MCF 10A (cell line): ENCODE measurements at places on chromosomes 6 and 20. TPM values are rescaled to one million over a fixed set of nuclear protein-coding genes. Genes with fewer than 3 reads are reported as not detected.
A peak's percentile ranks its signal among the peaks of the same experiment; 100 is the strongest.

TP53TG5 gene
- total RNA-seq: not detected in 2 replicates

ZNF165 gene
- total RNA-seq: 7.1 and 10.8 TPM in 2 replicates

RAD21L1 gene
- total RNA-seq: not detected in 2 replicates

DZANK1 gene
- total RNA-seq: 2.5 and 3.0 TPM in 2 replicates

MAD2L1BP gene
- total RNA-seq: 21.2 and 21.6 TPM in 2 replicates

NR2E1 gene
- total RNA-seq: not detected in 2 replicates

SLC35A1 gene
- 10.3 and 12.1 TPM in 2 replicates for total RNA-seq

BHLHE23 gene
- total RNA-seq: not detected in 2 replicates

DNA sequence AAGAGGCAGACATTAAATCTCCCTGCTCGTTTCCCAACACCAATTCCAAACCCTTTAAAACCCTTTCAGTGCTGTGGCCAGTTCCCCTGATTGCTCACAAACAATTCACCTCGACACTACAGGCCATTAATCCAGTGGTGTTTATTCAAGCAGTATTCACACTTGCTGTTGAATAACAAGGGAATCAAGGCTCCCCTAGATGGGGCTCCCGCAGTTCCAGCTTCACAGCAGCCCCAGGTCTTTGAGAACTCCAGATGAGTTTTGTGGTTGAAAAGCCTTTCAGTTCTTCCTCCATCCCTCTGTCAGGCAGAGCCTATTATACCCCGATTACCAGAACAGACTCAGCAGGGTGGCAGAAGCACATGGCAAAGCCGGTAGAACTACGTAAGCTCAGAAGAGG lies 36.2 kb downstream of the JAG1 start:
- DNase-seq: no peak

GRCh38 chr20:32789896-32790750 lies 27.9 kb downstream of the DNMT3B start:
- DNase-seq: peak; percentile 66

DNA sequence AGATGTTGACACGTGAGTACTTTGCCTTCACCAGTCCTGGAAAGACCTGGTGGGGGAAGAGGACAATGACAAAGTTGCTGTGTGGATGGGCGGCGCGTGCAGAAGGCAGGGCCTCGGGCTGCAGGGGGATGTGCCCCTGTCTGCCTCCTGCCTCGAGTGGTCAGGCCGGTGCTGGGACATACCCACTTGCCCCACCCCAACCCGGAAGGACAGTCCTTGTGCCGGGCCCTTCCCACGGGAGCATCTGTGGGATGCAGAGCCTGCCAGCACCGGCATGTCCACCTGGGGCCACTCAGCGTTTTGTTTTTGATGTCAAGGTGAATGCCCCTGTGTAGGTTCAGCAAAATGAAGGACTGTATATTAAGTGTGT lies 60.5 kb upstream of the BHLHE23 start:
- no peak for DNase-seq

- no peak for DNase-seq
These were observed 325.4 kb downstream of the RNF144B start for GRCh38 chr6:18712595-18712994.

- peak; percentile 26 for DNase-seq
These were observed 817 bp upstream of the SLCO4A1 start for GRCh38 chr20:62641321-62642050.

DNA sequence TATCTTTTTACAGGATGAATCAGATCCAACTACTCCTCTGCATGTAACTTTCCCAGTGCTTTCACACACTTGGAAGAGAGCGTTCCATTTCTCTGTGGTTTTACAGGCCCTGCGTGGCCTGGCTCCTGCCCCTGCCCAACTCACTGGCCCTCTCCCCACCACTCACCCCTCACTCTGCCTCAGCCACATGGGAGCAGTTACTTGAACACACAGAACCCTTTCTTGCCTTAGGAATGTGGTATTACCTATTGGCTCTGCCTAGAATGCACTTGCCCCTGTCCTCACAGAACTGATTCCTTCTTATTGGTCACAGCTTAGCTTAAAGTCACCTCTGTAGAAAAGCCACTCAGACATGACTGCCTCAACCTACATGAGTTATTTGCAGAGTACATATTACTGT lies 108.4 kb downstream of the CRYBG1 start:
- no peak for DNase-seq

- DNase-seq: no peak
These were observed 716.8 kb upstream of the GJE1 start for GRCh38 chr6:141415896-141416295.

DNA sequence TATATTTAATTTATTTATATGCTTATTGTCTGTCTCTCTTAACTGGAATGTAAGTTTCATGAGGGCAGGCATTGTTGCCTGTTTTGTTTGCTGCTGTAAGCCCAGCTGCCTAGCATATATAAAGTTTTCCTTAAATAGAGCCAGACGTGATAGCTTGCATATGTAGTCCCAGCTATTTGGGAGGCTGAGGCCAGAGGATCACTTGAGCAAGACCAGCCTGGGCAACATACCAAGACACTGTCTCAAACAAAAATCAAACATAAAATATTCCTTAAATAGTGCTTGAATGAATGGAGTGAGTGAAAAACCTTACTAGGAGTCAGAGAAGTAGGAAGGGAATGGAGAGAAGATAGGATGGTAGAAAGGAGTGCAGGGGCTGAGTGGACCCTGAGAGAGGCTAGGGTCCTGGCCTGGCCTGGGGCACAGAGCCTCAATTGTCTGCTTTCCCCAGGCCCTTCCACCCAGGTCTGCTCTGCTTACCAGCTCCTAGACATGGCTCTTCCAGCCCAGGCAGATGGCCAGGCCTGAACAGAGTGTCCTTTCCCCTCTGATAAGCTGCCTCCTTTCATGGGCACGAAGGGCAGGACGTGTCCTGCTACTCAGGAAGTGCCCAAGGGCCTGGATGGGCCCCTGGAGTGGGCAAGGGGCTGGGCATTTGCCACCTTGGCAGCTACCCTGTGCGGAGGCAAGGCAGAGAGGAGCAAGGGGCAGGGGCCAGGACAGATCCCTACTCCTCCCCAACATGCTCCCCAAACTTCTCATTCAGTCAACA lies 17.7 kb upstream of the BAK1 start:
- DNase-seq: no peak

- DNase-seq: peak; percentile 58
These were observed 102.6 kb downstream of the PERP start for GRCh38 chr6:138004430-138005287.

DNA sequence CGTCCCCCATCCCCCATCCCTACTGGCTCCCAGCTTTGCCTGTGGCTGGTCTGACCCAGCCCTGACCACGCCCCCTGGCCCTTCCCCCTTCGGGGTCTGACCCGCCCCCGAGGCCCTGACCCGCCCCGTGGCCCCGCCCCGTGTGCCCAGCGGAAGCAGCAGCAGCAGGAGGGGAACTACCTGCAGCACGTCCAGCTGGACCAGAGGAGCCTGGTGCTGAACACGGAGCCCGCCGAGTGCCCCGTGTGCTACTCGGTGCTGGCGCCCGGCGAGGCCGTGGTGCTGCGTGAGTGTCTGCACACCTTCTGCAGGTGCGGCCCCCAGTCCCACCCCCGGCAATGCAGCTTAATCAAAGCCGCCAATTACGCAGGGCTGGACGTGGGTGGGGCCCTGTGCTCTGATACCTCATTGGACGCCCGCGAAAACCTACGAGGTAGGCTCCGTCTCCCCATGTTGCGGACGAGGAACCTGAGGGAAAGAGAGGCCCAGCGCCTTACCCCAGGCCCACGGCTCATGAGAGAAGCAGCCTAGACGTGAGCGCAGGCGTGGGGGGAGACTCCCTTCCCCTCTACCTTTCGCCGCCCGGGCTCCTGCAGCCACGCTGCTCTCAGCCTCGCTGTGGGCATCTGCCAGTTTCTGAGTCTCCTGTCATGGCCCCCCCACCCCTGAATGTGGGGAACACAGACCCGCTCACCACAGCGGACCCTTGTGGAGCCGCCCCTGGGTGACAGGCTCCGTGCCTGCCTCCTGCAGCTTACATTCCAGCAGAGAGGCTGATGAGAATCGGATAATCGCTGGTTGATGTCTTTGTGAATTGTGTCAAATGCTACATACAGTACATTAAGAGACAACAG lies 12.8 kb downstream of the RBCK1 start:
- peak; percentile 40 for DNase-seq

DNA sequence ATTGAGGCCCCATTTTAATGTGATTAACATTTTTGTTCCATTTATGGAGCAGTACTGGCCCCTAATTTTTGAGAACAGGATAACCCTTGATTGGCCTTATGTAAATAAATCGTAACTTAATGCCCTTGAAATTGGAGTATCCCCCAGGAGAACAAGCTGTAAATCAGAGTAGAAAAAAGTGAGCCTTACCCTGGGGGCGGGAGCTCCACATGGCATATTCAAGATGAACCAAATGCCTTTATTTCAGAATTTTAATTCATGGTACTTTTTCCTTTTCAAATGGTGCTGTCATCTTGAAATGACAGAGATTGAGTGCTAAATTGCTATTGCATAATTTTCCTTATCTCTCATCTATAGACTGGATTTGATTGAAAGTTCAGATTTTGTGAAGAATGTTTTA lies 809.5 kb upstream of the FLRT3 start:
- no peak for DNase-seq

- DNase-seq: no peak
These were observed 40.7 kb downstream of the ZNF831 start for GRCh38 chr20:59204165-59204894.

- no peak for DNase-seq
These were observed 207.5 kb downstream of the CLIC5 start for GRCh38 chr6:45808042-45808645.

GRCh38 chr6:4853782-4854511 lies 77.7 kb downstream of the CDYL start:
- DNase-seq: peak; percentile 17

- no peak for DNase-seq
These were observed 45.5 kb upstream of the ZNF217 start for GRCh38 chr20:53639128-53639527.

- DNase-seq: peak; percentile 19
These were observed 793 bp downstream of the GMPR start for GRCh38 chr6:16238963-16239797.

DNA sequence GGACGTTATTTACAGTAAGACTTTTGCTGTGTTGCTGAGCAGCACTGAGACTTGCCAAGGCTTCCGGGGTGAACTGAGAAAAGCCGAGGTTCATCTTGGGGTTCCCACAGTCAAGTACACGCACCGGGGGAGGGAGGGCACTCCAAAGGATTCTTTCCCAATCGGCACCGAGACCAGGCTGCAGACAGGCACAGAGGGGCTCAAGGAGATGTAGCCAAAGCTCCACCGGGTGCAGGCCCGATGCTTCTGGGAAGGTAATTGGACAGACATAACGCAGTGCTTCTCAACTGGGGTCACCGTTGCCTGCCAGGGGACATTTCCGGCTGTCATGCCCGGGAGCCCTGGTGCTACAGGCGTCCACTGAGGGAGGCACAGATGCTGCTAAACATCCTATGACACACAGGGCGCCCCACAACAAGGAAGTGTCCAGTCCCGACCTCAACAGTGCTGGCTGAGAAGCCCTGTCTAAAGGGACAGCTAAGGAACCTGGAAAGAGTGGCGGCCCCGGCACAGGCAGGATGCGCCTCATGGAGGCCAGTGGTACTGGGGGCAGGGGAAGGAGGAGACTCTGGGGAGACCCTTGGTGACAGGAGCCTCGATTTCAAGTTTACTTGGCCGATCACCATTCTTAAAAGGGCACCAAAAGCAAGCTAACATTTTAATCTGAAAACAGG lies 92.9 kb downstream of the RAMACL start:
- no peak for DNase-seq

GRCh38 chr20:21137078-21137477 lies 11.2 kb downstream of the KIZ start:
- DNase-seq: no peak

- DNase-seq: no peak
These were observed 1.4 kb downstream of the TOP1 start for GRCh38 chr20:41030061-41030460.

- DNase-seq: no peak
These were observed 151.8 kb downstream of the ARID1B start for GRCh38 chr6:156928972-156929371.

- DNase-seq: no peak
These were observed 114.8 kb upstream of the CST7 start for GRCh38 chr20:24834310-24834709.

- DNase-seq: peak; percentile 5
These were observed 132.9 kb upstream of the MCHR2 start for GRCh38 chr6:100126790-100127484.

DNA sequence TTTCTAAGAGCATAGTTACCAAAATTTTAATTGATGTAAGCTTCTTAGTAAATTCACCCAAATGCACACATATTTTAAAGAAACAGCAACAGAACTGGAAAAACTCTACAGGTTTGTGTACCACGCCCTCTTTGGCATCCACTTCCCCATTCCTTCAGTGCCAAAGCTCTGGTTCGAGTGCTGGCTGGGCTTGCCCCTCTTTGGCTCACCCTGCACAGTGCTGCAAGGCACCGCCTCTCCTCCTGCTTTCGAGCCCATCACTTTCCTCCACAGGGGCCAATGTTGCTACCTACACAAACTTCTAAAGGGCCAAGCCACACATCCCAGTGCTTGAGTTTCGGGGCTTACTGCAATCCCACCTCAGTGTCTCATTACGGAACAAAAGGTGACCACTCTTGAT lies 9.6 kb downstream of the LRP11 start:
- peak; percentile 69 for DNase-seq

- no peak for DNase-seq
These were observed 20.1 kb downstream of the CENPW start for GRCh38 chr6:126359936-126360537.

GRCh38 chr20:31962761-31963160 lies 5.2 kb upstream of the XKR7 start:
- DNase-seq: no peak

GRCh38 chr6:158799051-158799792 lies 19.9 kb downstream of the EZR start:
- peak; percentile 36 for DNase-seq

GRCh38 chr6:102015431-102015830 lies 621.9 kb downstream of the GRIK2 start:
- DNase-seq: no peak

DNA sequence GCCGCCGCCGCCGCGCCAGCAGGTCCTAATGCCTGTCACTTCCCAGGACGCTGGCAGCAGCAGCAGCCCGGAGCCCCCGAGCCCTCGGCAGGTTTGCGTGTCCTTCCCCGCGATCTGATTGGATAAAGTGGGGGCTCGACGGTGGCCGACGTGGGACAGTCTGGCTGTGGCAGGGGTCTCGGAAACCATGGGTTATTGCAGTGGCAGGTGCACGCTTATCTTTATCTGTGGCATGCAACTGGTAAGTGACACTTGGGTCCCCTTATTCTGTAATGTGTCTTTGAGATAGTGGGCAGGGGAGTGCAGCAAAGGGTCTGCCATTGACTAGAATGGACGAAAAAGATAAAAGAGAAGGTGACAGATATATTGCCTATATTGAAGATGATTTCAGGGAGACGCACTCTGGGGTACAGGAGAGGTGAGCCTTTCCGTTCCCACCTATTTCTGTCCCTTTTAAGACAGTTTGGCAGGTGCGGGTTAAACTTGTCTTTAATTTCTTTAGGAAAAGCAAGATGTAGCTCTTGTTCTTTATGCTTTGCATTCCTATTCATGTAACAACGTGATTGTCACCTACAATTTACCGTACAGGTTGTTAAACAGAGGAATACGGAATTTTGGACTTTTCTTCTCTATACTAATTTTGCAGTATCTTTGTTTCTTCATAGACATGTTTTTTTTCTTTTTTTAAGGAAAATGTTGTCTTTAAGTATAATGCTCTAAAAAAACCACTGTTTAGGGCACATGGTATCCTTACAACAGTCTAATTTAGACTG lies 535 bp downstream of the NKAIN2 start:
- no peak for DNase-seq
